ENCODE measurements at places on chromosomes 11 and 22.

DNA sequence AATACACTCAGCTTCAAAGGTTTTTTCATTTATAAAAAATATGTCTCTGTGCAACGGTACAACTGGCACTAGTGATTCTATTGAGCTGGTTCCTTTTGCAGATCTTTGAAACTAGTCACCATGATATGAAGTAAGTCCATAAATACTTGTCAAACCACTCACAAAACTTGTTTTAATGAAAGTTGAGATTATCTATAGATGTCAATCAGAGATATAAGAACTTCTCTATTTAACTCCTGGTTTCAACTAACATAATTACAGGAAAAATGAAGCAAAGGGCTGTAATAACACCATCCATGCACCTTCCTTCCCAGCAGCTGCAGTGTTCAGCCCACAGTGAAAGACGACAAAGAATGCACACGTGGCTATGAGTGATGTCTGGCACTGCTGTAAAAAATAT is 44.7 kb downstream of the TMEM123 start:
- DNase-seq = no peak

DNA sequence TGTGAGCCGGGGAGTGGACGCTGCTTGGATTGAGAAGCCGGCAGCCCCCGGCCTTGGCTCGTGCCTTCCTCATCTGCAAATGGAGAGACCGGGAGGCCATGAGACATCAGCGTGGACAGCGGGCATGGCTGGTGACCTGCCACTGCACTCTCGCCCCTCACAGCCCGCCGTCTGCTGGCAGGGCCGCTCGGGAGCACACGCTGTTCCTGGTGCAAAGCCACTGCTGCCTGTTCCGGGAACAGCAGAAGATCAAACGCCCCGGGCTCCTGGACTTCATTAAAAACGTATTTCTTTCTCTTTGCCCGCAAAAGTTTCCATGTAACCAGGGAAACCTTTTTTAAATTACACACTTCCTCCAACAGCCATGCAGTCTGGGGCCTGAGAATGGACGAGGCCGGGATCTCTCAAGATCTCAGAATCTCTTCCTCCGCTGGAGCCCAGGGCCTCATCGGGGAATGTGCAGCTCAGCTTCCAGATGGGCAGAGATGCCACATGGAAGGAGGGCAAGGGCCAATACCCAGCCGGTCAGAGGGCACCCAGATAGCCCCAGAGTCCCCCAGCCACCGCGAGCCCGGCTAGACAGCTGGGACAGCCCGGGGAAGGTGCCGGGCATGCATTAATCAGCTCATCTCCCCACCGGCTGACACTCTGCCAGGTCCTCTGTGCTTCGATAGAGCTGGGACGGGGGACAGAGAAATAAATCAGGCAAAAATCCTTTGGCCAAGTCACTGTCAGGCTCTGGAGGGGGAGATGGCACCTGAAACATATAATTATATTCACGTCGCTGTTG is 62.8 kb upstream of the PRR5 start:
- no peak for DNase-seq

DNA sequence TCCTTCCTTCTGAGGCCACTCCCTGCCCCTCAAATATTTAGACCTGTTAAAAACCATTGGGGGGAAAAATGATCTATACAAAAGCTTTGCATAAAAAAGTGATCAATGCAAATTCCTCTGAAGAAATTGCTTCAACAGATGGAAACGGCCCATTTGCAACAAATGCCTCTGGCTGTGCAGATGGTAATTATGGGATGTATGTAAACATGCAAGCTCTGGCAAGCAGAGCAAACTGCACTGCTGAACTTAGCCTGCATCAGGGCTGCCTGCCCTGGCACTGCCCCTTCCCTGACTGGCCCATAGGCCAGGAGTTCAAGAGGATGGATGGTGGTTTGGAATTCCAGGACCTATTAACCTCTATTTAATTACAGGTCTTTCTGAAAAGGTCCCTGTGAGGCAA is 388.7 kb downstream of the MIAT start:
- no peak for DNase-seq

DNA sequence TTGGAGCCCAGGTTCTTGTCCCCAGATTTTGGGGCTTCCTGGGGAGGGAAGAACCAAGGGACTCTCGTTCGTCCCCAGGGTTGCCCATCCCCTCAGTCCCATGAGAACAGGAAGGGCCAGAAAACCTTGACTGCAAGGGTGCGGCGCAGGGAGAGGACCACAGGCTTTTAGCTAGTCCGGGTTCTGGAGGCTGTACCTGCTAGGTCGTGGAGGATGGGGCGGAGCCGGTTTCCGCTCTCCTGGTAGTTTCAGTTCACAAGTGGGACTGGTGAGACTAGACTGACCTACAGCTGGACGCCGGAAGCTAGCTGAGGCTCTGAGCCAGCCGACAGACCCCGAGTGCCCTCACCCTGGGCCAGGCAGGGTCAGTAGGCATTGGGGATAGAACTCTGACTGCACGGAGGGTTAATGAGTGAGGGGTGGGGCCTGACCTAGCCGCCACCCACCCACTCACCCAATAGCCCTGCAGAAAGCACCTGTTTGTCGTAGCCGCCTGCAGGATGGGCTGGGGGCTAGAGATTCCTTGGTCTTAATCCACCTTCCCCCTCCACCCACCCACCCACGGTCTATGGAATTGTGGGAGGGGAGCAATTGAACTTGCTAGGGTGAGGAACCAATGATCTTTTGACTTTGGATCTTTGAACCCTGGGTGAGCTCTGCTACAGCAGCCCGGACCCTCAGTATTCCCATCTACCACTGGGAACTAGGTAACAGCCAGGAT is 1.5 kb downstream of the MAFF start:
- peak; percentile 51 for DNase-seq

GRCh38 chr22:42951093-42951710 is 63.7 kb downstream of the PACSIN2 start:
- DNase-seq = no peak

DNA sequence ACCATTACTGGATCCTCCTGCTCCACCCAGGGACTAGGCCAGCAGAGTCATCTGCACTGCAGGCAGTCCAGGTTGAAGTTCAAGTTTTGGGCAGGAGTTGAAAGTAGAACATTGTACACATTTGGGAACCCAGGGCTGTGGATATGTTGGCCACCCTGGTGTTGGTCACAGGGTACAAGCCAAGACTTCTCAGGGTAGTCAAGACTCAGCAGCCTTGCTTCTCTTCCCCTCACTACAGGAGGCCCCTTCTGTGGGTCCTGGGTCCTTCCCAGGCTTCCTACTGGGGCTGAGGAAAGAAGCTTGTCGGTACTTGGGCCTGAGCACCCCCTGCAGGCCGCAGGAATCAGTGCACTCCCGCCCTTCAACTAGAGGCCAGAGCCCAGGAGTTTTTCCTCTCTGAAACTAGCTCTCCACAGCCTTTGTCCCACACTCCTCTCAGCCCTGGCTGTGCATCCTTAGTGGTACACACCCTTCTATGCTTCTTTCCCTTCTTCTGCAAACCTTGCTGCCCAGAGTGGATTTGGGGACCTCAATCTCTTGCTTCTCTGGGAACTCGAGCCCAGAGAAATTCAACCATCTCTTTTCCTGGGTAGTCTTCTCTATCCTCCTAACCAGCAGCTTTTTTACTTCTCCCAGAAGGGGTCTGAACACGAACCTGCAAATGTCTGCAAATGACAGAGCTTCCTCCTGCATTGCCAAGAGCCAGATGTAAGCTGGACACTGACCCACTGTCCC is 2.6 kb upstream of the HPX start:
- DNase-seq = peak; percentile 53

DNA sequence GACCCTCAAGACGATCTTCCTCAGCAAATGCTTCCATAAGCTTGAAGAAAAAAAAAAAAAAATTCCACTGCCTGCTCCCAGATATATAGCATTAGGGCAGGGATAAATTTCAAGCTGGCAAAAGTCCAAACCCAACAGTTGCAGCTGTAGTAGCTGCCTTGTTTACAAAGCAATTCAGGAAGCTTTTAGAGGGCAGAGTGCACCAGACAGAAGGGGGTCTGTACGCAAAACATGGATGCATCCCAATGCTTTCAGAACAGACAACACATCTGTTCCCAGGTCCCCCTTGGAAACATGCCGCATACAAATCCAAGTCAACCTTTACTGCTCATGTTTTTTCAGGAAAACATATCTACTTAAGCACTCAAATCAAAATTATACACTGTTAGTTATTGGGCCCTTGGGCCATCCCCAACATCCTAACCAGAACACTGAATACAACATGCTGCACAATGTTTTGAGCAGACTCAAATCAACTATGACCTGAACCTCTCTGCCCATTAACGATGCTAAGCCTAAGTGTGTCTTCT is 94.5 kb downstream of the CADM1 start:
- no peak for DNase-seq

GRCh38 chr22:37245740-37246139 is 1.7 kb upstream of the RAC2 start:
- DNase-seq = no peak

GRCh38 chr11:27039873-27040272 is 742 bp upstream of the BBOX1 start:
- DNase-seq = no peak

DNA sequence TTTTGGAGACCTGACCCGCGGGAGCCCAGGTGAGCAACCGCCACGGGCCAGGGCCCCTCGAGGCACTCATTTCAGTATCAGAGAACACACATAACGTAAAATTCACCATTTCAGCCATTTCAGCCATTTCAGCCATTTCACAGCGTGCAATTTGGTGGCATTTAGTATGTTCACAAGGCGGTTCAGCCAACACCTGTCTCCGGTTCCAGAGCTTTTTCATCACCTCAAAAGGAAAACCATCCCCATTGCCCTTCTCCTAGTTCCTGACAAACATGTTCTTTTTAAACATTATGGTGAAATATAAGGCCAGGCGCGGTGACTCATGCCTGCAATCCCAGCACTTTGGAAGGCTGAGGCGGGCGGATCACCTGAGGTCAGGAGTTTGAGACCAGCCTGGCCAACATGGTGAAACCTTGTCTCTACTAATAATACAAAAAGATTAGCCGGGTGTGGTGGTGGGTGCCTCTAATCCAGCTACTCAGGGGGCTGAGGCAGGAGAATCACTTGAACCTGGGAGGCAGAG is 119.3 kb downstream of the KCNQ1 start:
- DNase-seq = no peak

DNA sequence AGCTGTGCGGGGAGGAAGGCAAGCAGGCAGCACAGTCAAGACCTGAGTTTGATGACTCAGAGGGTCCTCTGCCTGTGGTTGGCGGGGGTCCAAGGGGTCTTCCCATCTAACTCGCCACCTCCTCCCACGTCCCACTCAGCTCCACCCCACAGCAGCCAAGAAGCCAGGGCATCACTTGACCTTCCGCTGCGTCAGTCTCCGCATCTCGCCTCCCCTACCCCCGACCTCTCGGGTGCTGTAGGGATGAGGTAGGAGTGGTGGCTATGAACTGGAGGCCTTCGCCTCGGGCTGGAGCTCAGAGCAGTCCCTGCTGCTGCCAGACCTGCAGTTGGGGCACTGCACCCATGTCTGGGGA is 90.6 kb downstream of the CDKN1C start:
- DNase-seq = no peak

DNA sequence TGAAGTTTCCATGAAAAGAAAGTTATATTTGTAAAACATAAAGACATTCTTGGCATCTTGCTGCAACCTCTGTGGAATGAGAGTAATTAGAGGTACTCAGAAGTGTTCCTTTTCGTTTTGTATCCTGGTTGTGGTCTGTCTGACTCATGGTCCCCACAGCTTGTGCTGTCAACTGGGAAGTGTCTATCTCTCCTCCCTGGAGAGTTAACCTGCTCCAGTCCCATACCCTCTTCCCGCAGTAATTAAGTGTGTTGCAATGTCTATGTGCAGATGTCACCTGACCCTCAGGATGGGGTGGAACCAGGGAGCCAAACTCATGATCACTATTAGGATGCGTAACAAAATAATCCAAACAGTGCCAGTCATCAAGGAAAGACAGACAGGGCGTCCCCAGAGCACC is 23.0 kb upstream of the ZDHHC13 start:
- DNase-seq = peak; percentile 91
